ENCODE measurements at places on chromosomes 1 and 21. TPM values are rescaled to one million over a fixed set of nuclear protein-coding genes. Genes with fewer than 3 reads are reported as not detected.

DNA sequence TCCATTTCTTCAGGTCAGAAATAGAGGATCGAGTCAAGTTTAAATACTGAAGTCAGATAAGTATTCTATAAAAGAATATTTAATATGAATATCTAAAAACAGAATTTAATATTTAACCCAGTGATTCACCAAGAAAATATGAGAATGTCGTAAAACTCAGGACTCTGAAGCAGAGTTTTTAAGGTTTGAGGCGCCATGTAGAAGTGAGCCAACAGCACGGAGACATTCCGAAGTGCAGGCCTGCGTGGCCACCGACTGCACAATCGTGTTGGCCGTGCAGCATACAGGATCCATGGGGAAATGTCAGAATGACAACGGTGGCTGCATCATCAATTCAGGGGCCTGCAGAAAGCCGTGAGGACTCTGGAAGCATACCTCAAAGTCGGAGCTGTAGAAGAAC is 23.4 kb downstream of the MRAP start:
- no peak for DNase-seq

- DNase-seq: no peak
Measured at GRCh38 chr1:169679692-169680091, 31.7 kb downstream of the SELL start.

GRCh38 chr21:28133116-28133515 is 859.6 kb downstream of the LTN1 start:
- no peak for DNase-seq

DNA sequence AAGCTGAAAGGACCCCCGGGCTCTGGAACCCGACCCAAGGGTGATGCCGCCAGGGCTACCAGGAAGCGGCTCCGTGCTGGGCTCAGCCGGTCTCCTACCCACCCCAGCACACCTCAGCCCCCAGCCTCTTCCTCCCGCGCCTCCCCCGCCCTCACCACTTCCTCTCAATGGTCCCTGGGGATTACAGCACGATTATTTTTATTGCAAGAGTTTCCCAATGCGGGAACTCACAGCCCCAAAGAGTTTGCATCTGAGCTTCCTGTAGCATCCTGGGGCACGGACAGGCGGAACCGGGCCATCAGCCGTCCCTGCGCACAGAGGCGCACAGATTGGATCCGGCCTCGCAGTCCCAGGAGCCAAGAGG is 8.7 kb upstream of the SLX9 start:
- no peak for DNase-seq

- DNase-seq: no peak
Measured at GRCh38 chr1:5667513-5668325, 324.5 kb downstream of the NPHP4 start.

DNA sequence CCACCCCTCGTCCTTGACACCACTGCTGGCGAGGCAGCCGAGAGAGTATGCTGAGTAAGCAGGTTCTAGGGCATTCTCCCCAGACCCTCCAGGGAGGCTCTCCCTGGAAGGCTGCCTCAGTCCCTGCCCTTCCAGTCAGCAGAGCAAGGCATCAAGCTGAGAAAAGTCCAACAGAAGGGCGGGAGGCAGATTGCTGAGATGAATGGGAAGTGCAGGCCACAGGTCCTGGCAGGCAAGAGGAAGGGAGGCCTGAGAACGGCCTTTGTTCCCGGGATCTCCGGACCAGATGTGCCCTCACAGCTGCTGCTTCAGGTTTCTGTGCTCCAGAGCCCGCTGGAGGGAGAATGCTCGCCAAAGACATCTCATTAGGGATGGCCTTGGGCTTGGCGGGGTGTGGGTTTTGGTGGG is 270.0 kb upstream of the VAMP3 start:
- no peak for DNase-seq

DNA sequence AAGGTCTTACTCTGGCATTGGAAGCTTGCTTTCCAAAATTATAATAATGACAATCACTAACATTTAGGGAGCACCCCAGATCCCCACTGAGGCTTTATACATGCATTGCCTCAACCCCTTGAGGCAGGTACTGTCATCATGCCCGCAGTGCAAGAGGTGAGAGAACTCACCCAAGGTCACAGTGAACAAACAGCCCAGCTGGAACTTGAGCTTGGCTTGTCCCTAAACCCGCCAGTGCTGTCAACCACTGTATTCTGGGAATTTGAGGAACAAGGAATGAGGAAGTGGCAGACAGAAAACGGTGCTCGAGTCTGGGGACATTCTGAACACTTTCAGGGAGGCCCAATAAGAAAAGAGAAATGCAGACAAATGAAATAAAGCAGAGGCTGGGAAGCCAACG is 34.6 kb upstream of the TLR5 start:
- no peak for DNase-seq

DNA sequence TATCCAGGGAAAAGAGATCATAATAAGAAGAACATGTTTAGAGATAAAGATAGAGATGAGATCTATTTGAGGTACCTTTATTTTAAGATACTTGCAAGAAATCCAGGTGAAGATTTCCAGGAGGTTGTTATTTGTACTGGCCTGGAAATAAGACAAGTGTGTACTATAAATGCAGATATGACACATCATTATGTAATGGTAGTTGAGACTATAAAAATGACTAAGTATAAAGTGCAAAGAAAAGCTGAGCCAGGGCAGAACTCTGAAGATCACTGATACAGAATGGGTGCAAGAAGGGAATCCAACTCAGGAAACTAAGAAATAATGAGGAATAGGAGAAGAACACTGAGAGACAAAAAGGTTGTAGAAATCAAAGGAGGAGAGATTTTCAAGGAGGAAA is 378.2 kb upstream of the PBX1 start:
- DNase-seq: no peak

The HHAT gene
- 0.65 TPM for total RNA-seq

DNA sequence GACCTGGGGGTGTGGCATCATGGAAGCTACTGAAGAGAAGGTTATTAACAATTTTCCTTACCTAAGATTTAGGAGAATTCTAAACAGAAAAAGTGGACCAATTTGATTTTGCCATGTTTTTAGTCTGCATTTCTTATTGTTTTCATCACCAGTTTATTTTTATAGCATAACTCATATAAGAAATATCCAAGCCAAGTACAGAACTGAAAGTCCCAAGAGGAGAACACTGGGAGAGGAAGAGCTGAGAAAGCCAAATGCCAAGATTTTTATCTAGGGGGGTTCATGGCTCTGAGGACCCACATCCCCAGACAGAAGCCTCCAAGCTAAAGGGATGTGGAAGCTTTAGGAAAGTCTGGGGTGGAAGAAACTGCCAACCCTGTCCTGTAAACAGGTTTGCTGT is 109.4 kb upstream of the DUSP10 start:
- no peak for DNase-seq

The USP21 gene
- 2.8 TPM for total RNA-seq

GRCh38 chr1:151775894-151776664 is 12.8 kb upstream of the MRPL9 start:
- DNase-seq: no peak

DNA sequence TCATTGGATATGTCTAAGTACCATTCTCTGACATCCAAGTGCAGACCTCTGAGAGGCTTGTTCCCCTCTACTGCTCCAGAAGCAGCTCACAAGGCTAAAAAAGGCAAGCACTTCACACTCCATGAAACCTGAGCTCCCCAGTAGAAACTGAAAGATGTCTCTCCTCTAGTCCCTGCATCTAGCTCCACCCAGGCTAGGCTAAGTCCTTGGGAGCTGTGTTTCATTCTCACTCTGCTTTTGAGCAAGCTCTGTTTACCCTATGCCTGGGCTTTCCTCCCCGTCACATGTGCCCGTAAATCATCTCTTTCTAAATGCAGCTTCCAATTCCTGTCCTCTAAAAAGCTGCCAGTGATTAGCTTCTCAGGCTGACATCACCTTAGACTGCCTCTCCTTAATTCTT is 39.0 kb downstream of the LRRC71 start:
- DNase-seq: no peak

DNA sequence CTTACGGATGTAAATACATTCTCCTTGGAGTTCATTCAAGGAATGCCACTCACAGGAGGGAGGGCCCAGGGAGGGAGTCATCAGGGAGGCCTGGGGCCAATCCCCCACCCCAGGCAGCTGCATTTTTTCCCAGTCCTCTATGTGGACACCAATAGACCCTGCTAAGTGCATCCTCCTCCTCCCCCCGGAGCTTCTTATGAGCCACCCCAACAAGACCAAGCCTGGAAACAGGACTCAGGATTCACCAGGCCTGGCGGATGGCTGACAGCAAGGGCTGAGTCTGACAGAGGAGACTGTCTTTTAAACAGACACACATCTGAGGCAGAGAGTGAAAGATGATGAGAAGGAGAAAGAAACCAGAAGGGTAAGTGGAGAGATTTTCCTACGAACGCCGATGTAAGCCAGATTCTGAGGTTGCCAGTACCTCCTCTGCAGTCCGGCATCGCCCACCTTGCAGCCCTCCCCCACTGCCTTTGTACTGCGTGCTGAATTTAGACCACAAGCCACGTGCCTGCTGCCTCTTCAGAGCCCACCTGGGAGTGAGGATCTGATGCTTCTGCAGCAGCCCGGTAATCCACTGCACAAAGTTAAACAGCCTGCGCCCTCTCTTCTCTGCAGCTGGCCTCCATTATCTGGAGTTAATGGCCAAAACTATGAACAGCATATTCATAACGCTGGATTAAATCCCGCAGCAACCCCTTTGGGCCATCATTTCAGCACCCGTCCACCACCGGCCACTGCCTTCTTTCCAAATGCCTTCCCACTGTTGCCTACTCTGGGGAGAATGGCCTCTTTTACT is 17.6 kb upstream of the SFPQ start:
- no peak for DNase-seq

DNA sequence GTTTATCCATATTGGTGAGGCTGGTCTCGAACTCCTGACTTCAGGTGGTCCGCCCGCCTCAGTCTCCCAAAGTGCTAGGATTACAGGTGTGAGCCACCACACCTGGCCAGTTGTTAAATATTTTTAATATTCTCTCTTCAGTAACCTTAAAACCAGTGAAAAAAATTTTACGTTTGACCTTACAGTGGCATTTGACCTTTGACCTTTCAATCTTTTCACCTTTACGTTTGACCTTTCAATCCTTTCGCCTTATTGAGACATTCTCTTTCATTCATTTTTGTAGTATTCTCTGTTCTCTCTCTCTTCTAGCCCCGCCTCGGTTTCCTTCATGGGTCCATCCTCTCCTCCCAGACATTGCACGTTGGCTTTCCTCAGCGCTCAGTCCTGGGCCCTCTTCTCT is 277.9 kb downstream of the DNM3 start:
- DNase-seq: no peak

DNA sequence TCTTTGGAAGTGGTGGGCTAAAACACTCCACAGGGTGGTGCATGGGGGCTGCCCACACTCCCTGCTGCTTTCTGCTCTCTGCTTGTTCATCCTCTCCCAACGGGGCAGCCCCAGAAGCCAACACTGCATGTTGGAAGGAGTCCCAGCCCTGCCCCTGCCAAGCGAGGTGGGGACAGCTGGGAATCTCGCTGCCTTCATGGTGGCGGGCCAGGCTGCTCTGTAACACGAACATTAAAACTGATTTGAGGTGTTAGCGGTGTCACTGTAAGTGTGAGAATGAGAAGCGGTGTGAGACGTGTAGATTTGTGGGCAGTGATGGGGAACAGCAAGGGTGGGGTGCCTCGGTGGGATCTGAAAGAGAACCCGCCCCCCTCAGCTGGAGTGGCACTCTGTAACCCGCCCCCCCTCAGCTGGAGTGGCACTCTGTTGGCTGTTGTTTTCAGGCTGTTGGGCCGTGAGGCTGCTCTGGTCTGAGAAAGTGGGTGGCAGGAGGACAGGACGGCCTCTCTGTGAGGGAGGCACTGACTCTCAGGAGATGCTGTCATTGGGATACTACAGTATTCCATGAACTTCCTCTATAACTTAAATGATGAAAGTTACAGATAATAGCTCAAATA is 80.9 kb downstream of the PCBP3 start:
- no peak for DNase-seq

The CYP4Z1 gene
- total RNA-seq: 0.20 TPM

The PLPPR4 gene
- not detected for total RNA-seq

The HIVEP3 gene
- 0.87 TPM for total RNA-seq

DNA sequence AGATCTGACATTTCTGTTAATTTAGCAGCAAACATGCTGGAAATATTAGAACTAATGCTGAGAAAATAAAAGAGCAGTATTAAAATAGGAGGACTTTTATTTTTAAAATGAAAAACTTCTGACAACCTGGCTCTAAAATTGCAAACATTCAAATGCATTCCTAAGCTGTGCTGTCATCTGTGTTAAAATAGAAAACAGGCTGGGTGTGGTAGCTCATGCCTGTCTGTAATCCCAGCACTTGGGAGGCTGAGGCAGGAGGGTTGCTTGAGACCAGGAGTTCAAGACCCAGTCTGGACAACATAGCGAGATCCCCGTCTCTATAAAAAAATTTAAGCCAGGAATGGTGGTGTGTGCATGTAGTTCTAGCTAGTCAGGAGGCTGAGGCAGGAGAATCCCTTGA is 44.6 kb downstream of the MIGA1 start:
- peak; percentile 24 for DNase-seq

- DNase-seq: no peak
Measured at GRCh38 chr1:197306381-197307062, 38.5 kb downstream of the CRB1 start.

The GSTM1 gene
- not detected for total RNA-seq

DNA sequence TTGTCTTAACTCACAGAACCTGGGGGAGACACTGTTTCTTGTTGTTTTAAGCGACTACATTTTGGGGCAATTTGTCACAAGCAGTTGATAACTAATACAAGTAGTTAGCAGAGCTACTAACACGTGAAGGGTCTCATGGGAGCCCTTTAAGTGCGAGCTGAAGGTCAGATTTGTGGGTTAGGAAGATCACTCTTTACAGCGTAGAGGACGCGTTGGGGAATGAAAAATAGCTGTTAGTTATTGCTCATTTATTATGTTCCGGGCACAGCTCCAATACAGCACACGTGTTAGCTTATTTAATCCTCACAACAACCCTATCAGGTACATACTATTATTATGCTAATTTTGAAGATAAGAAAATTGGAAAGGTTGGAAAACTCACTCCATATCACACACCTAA is 95.9 kb downstream of the ACTL8 start:
- no peak for DNase-seq

DNA sequence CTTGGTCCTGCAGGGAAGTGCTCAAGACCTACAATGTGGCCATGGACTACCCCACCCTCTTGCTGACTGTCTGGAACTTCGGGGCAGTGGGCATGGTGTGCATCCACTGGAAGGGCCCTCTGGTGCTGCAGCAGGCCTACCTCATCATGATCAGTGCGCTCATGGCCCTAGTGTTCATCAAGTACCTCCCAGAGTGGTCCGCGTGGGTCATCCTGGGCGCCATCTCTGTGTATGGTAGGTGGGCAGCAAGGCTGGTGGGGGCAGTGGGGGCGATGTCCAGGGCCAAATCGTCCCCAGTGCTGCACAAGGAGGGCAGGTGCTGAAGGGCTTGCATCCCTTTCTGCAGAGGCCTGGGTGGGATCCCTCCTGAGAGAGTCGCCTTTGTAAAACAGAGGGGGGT is 18.4 kb downstream of the PSEN2 start:
- DNase-seq: no peak

All from lung microvascular endothelial cell (primary cell).